ENCODE measurements at places on chromosomes 7 and 10. TPM values are rescaled to one million over a fixed set of nuclear protein-coding genes. Genes with fewer than 3 reads are reported as not detected.
A peak's percentile ranks its signal among the peaks of the same experiment; 100 is the strongest.

- H3K27ac ChIP-seq, result no peak overlapping the region
- no peak overlapping the region for H3K4me3 ChIP-seq
- peaks cover 49% of the 10 kb centered on the region for H3K36me3 ChIP-seq
- peaks cover 2% of the 10 kb centered on the region for H3K27me3 ChIP-seq
- H3K4me1 ChIP-seq, result no peaks in the 10 kb centered on the region
Observed at GRCh38 chr7:149430192-149430591, 30.7 kb downstream of the ZNF777 start.

DNA sequence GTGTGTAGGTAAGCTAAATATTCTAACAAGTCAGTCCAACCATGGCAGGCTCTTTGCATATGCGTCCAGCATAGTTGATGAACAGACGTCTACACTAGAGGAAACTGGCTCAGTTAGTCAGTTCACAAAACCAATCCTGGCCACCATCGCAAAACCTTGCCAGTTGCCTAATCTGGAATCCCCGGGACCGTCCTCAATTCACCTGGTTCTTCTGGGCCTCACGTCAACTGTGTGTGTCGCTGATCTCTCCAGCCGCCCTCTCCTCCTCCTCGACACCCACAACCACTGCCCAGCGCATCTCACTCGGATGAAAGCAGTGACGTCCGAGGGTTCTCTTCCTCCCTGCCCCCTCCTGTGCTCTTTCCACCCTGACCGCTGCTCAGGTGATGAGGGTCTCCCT lies 217.8 kb upstream of the SH2B2 start:
- no peak overlapping the region for H3K4me3 ChIP-seq
- no peak for DNase-seq
- H3K4me1 ChIP-seq, result peaks cover 11% of the 10 kb centered on the region

DNA sequence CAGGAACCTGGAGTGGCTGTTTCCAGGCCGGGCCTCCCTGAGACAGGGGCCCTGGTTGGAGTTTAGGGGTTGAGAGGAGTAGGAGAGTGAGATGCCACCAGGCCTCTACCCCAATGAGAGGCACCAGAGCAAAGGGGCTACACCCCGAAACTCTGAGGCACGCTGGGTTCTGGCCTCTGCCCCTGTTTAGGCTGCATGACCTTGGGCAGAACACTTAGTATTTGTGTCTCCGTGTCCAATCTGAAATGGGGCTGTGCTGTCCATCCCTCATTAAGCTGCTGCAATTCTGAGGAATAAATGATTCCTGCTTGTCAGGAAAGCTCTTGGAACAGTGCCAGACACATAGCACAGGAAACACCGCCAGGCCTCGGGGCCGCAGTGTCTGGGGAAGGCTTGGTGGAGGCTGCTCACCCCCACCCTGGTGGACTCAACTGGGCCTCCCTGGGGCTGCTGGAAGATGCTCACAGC lies 40.5 kb upstream of the SAMD8 start:
- H3K27me3 ChIP-seq, result no peaks in the 10 kb centered on the region
- H3K4me3 ChIP-seq, result no peak overlapping the region
- H3K4me1 ChIP-seq, result peaks cover 24% of the 10 kb centered on the region
- no peaks in the 10 kb centered on the region for H3K36me3 ChIP-seq

GRCh38 chr7:111137296-111138192 lies 46.6 kb downstream of the LRRN3 start:
- no peak for DNase-seq
- no peaks in the 10 kb centered on the region for H3K27me3 ChIP-seq

SNCG gene
- 7.4 TPM for total RNA-seq

DNA sequence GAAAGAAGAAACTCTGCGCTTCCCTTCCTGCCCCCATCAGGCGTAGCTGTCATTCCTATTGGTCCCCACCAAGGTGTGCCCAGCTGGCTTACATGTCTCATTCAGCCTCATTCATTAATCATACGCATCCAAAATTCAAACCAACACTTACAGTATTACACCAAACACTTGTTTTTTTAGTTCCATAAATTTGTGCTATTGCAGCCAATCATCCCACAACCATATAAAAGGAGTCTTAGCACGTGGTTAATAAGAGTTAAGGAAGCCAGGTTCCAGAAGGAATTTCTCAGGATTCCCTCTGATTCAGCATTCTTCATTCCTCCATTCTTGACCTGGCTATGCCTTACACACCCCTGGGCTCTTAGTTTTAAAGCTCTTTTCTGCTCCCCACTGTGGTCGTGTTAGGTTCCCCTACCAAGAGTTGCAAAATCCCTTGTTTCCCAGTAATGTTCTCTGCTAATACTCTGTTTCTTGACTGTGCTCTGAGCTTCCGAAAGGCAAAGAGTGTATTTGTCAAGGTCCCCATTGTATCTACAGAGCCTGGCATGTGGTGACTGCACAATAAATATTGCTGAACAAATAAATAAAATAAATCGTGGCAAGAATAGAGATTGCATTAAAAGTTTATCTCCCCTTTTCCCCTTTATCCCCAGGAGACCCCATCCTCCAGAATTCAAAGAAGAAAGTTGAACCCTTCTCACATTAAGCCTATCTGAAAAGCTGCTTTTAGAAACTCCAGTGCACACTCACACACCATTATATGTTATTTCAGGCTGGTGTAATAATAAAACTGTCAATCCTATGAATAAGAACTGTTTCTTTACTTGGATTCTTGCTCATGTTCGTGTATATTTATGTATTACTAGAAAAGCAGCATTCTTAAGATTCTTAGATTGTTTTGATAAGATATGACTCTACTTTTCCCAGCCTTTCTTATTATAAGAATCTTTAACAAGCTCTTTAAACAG lies 514.4 kb downstream of the INHBA start:
- H3K36me3 ChIP-seq, result no peaks in the 10 kb centered on the region
- no peaks in the 10 kb centered on the region for H3K4me1 ChIP-seq
- H3K27me3 ChIP-seq, result no peaks in the 10 kb centered on the region
- H3K4me3 ChIP-seq, result no peak overlapping the region
- DNase-seq, result no peak

PTPRN2 gene
- total RNA-seq, result 1.4 TPM

ERVW-1 gene
- 0.40 TPM for total RNA-seq

PDK4 gene
- total RNA-seq, result 13.6 TPM

GRCh38 chr7:115153769-115154477 lies 232.0 kb downstream of the MDFIC start:
- no peak for DNase-seq
- H3K27me3 ChIP-seq, result no peaks in the 10 kb centered on the region
- no peaks in the 10 kb centered on the region for H3K4me1 ChIP-seq
- no peak overlapping the region for H3K27ac ChIP-seq

DNA sequence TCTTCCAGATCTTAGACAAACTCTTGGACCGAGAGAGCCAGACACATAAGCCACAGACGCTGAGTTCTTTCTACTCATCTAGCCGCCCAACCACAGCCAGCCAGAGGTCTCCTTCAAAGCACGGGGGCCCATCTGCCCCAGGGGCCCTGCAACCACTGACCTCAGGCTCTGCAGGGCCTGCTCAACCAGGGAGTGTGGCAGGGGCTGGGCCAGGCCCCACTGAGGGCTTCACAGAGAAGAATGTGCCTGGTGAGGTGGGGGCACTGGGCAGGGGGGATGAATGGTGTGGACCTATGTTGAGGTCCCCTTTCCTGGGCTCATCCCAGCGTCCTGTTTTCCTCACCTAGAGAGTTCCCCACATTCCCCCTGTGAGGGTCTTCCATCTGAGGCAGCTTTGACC lies 11.4 kb downstream of the ZSWIM8 start:
- no peaks in the 10 kb centered on the region for H3K27me3 ChIP-seq
- DNase-seq, result no peak
- no peaks in the 10 kb centered on the region for H3K4me1 ChIP-seq

GRCh38 chr7:45099891-45100760 lies 11.4 kb upstream of the NACAD start:
- no peak overlapping the region for H3K4me3 ChIP-seq
- no peak overlapping the region for H3K27ac ChIP-seq
- DNase-seq, result no peak
- H3K27me3 ChIP-seq, result no peaks in the 10 kb centered on the region

GRCh38 chr10:86388119-86388704 lies 21.6 kb upstream of the GRID1 start:
- peaks cover 4% of the 10 kb centered on the region for H3K4me1 ChIP-seq
- DNase-seq, result no peak
- no peaks in the 10 kb centered on the region for H3K36me3 ChIP-seq
- no peak overlapping the region for H3K27ac ChIP-seq
- peaks cover 64% of the 10 kb centered on the region for H3K27me3 ChIP-seq
- no peak overlapping the region for H3K4me3 ChIP-seq

SUN3 gene
- total RNA-seq, result not detected

- no peak for DNase-seq
- no peak overlapping the region for H3K4me3 ChIP-seq
- no peaks in the 10 kb centered on the region for H3K4me1 ChIP-seq
Observed at GRCh38 chr10:19043431-19043830, 5.2 kb upstream of the MALRD1 start.

DNA sequence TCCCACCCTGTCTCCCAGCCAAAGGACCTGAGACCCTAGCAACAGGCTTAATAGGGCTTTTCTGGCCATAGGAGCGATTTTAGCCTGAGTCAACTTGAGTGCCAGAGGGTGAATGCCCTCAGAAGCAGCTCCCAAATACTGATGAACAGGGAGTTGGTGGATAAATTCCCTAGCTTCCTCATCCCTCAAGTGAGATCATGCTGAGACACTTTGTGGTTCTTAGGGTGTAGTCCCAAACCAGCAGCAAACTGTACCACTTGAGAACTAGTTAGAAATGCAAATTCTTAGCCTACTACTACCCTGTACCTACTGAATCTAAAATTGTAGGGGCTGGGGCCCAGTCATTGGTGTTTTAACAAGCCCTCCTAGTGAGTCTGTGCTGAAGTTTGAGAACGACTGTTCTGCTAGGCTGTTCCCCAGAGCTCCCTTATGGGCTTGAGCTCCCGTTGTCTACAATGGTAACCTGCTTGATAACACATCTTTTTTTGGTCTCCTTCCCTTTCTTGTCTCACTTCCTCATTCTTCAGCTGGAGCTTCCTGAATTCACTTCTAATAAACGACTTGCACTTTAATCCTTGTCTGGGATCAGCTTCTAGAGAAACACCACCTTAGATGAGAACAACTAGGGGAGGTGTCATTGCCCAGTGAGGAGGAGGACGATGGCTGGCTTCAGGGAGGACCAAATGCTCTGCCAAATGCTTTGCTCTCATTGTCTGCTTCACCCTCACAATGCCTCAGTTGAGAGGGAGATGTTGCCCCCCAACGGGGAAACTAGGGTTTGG lies 18.2 kb upstream of the CDH23 start:
- peaks cover 3% of the 10 kb centered on the region for H3K27me3 ChIP-seq
- H3K36me3 ChIP-seq, result no peaks in the 10 kb centered on the region
- no peak overlapping the region for H3K27ac ChIP-seq
- DNase-seq, result peak; percentile 35
- H3K4me3 ChIP-seq, result no peak overlapping the region

DNA sequence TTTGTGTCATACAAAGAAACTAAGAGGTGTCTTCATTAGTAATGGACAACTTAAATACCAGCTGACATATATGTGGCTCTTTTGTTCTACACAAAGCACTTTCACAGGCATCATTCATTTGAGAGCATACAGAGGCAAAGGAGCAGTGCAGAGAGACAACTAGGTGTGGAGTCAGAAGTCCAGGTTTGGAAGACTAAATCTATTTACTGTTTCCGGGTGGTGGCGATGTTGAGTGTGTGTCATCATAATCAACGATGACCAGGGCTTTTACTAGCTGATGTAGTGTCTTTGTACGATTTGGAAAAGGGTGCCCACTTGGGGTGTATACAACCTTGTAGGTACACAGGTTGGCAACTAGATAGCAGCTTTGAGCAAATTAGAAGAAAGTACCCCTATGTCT lies 195.5 kb upstream of the CCDC6 start:
- DNase-seq, result no peak
- no peak overlapping the region for H3K4me3 ChIP-seq
- no peak overlapping the region for H3K27ac ChIP-seq
- no peaks in the 10 kb centered on the region for H3K36me3 ChIP-seq
- no peaks in the 10 kb centered on the region for H3K4me1 ChIP-seq

DNA sequence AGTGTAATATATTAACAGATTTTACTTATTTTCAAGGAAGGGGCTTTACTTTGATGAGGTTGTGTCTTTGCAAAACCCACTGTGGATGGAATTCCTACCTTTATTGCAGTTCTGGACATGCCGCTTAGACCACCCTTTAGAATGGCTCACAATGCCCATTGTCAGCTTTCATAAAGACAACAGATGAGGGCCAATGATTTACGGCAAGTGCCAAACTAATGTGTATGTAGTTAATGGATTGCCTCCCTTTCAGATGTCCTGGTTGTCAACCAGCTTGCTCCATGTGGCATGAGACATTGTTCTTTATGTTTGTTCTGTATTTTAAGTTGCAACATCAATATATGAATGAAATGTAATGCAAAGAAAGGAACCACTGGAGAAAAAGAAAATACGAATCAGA lies 35.0 kb upstream of the ELMO1 start:
- no peaks in the 10 kb centered on the region for H3K4me1 ChIP-seq
- no peak overlapping the region for H3K27ac ChIP-seq
- no peak overlapping the region for H3K4me3 ChIP-seq

CACNB2 gene
- 1.3 TPM for total RNA-seq

DNA sequence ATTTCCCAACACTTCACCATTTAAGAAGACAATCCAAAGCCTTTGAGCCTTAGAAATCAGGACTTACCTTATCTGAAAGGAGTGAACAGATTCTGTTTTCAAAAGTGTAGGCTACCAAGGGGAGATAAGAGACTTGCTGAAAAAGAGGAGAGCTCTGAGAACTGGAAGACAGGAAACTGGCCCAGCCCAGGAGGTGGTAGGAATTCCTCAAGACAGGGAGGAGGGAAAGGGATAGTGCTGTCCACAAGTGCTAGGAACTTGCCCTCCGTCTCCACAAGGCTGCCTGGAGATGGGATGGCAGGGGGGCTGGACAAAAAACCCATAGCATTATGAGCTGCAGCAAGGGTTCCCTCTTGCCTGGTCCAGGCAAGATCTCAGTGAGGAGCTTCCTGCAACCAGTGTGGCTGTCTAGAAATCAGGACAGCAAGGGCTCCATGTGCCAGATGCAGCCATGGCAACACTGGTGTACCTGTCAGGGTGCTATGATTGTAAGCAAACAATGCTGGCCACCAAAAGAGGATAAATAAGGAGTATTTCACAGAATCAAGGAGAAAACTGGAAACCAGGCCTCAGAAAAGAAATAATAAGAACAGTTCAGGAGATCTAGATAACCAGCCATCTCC lies 22.7 kb upstream of the FRMD4A start:
- no peak overlapping the region for H3K4me3 ChIP-seq
- no peak for DNase-seq
- peaks cover 3% of the 10 kb centered on the region for H3K27me3 ChIP-seq
- H3K27ac ChIP-seq, result no peak overlapping the region
- no peaks in the 10 kb centered on the region for H3K4me1 ChIP-seq
- no peaks in the 10 kb centered on the region for H3K36me3 ChIP-seq

TAS2R16 gene
- not detected for total RNA-seq

- no peak overlapping the region for H3K4me3 ChIP-seq
- H3K36me3 ChIP-seq, result no peaks in the 10 kb centered on the region
- no peak for DNase-seq
- H3K27me3 ChIP-seq, result peaks cover 2% of the 10 kb centered on the region
- peaks cover 23% of the 10 kb centered on the region for H3K4me1 ChIP-seq
Observed at GRCh38 chr10:113179265-113179664, 229.2 kb downstream of the TCF7L2 start.

DNA sequence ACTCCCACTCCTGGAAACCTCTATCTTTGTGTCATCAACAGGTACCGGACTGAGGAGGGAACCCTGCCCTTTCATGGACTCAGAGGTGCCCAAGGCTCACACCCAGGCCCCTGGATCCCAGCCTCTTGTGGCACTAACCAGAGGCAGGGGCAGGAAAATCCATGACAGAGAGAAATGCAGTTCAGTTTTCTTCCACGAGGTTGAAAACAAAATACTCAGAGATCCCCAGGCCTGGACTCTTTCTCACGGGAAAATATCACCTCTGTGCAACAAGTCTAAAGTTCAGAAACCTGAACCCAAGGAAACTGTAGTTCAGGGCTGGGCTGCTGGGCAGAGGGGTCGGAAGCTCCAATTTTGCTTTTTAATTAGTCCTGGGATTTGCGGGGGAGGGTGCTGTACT lies 21.4 kb upstream of the OPN4 start:
- peaks cover 8% of the 10 kb centered on the region for H3K4me1 ChIP-seq
- no peak overlapping the region for H3K4me3 ChIP-seq
- H3K36me3 ChIP-seq, result no peaks in the 10 kb centered on the region
- H3K27me3 ChIP-seq, result peaks cover 27% of the 10 kb centered on the region
